ENCODE measurements at places on chromosomes 1 and 21. TPM values are rescaled to one million over a fixed set of nuclear protein-coding genes. Genes with fewer than 3 reads are reported as not detected.

SLAMF6 gene
- 26.6 TPM for total RNA-seq

DIRAS3 gene
- not detected for total RNA-seq

RXFP4 gene
- total RNA-seq, result not detected

CD160 gene
- total RNA-seq, result 6.4 TPM

ZNF593OS gene
- not detected for total RNA-seq
